Activated CD4-positive, alpha-beta memory T cell treated with anti-CD3 and anti-CD28 coated beads, Interleukin-2, amount 10 ng/mL, durations not matched to agents 7 days and 5 days (primary cell): ENCODE measurements at places on chromosomes 12 and 14.

GRCh38 chr12:57191410-57191809, 25.2 kb upstream of the NXPH4 start:
- DNase-seq, result no peak

DNA sequence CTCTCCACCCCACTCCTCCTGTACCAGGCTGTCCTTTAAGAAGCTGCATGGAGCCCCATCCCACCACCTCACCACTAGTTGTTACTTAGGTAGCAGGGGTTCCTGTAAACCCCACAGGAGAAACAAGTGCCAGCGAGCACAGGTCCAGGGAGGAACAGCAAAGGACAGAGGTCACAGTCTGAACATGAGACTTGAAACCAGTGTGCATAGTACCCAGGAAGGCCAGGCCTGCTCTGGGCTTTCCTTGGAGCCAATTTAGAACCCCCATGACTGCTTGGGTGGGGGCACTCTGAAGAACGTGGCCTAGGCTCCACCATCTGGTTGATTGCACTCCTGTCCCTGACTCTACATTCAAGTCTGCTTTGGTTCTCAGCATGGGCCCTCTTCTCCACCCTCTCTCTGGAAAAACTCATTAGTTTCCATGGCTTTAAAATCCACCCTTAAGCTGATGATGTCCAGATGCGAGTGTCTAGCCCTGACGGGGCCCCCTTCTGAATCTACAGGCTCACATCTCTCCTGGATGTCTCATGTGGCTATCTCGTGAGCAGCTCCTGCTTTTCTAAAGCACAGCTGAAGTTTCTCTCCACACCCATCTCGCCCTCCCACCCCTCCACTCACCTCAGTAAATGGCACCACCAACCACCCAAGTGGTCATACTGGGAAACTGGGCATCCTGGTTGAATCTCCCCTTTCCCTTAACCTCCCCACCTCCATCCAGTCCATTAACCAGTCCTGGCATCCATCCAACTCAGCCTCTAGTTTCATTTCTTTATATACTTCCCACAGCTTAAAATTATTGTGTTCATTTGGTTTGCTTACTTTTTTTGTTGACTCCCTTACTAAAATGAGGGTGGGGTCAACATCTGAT, 8.4 kb downstream of the KRT3 start:
- DNase-seq, result no peak

DNA sequence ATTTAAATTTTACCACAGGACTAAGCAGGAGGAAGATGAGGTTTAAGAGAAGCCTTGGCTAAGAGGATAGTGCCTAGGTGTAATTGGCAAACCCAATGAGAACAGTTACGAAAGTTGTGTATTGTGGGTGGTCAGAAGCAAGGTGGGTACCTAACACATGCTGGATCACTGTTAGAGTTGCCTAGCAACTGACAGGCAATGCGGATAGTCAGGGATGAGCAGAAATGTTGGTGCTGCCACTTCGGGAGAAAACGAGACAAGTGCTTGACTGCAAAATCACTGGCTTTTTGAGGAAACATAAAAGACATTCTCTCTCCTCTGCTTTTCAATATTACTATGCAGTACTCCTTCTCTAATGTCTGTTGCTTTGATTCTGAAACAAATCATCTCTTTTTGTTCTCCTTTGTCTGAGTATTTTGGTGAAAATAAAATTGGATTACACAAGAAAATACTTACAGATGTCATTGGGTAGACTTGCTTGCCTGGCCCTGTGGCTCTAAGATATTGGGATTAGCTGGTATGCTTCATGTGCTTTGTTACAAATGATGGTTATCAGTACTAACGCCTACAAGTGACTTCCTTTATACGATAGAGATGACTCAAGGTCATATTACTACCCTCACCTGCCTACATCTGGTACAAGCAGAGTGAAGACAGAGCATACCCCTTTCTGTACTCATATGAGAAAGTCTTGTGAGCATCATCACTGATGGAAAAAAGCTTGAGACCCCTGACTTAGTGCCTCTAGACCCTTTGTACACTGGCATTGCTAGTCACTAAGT, 48.0 kb downstream of the TDP1 start:
- DNase-seq, result no peak

DNA sequence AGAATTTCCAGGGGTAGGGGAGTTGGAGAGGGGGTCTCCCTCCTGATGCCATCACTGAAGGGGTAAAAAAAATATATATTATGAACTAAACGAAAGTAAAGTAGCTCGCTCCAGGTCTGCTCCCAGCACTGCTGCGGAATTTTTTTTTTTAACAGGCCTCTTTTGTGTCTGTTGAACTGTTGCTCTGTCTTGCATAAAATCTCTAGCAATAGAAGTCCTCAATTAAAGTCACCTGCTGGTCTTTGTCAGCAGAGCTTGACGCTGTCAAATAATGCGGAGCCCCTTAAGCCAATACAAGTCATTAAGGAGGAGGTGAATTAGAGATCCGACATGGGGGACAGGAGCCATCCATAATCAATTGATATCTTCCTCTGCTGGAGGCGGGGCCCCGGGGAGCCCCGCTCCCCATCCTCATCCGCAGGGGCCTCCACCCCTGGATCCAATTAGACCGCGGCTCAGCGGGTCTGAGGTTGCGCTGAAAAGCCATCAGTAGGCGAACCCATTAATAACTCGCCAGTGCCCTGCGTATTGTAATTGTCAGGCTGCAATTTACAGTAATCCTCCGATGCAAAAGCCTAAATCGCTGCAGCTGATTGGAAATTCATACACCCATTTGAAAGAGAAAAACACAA, 85.6 kb downstream of the DICER1 start:
- no peak for DNase-seq

GRCh38 chr14:41824441-41824840, 217.8 kb downstream of the LRFN5 start:
- DNase-seq, result no peak

DNA sequence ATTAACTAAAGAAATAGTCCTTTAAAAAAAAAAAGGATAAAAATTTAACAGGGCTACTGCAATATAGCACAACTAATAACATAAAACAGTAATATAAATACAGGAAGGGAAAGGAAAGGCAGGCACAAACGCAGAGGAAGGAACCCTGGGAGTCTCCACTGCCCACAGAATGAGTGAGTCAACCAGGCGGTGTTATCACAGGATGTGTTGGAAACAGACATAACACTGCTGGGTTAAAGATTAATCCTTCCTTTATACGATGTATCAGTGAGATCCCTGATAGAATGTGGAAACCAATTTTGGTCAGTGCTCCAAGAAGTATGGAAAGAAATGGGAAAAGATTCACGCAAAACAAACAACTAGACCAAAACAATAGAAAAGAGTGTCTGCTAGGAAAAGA, 47.9 kb downstream of the FGD6 start:
- DNase-seq, result no peak

- DNase-seq, result no peak
Observed at GRCh38 chr14:68937471-68938270, 41.4 kb downstream of the ACTN1 start.

DNA sequence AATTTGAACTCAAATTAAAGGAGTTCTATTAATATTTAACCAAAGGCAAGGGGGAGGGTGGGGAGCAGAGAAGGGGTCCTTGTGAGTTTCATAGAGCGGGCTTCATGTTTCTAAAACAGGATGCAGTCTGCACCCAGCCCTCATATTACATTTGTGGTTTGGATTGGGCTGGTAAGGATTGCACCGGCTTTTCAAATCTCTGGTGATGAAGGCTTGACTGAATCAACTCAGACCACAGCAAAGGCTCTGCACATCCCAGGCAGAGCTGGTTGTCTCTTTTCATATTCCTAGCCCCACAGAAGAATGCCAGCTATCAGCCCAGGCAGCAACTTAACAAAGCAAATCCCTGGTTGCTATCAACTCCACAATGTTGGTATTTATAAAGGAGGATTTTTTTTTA, 1221.4 kb downstream of the VRK1 start:
- peak; percentile 33 for DNase-seq

GRCh38 chr14:88476214-88476774, 78.5 kb downstream of the PTPN21 start:
- DNase-seq, result no peak

DNA sequence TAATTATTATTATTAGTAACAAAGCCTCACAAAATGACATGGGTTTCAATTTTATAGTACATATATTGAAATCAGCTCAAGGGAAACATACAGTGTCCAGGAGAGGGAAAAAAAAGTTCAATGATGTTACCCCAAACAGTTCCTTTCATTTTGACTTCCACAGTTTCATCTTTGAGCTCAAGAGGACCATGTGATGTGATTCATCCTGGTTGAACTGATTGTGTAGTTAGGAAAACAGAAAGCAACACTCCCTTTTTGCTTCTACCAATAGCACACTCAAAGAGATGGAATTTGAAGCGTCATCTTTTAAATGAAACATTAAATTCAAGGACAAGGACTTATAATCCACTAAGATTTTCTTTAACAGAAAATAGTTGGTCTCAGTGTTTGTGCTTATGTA, 461.0 kb downstream of the FOXG1 start:
- DNase-seq, result no peak

DNA sequence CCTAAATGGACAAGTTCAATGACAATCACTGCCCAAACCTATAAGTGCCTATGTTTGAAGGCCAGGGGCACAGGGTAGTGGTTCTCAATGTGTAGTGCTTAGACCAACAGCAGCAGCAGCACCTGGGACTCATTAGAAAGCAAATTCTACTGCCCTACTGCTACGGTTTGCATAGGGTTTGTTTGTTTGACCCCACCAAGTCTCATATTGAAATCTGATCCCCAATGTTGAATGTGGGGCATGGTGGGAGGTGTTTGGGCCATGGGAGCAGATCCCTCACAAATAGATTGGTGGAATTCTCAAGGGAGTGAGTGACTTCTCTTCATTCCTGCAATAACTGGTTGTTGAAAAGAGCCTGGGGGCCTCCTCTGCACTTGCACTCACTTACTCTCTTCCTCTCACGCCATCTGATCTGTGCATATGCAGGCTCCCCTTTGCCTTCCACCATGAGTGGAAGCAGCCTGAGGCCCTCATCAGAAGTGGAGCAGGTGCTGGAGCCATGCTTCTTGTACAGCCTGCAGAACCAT, 39.5 kb downstream of the PPM1H start:
- DNase-seq, result no peak

- DNase-seq, result no peak
Observed at GRCh38 chr14:29144621-29145020, 378.0 kb downstream of the FOXG1 start.

DNA sequence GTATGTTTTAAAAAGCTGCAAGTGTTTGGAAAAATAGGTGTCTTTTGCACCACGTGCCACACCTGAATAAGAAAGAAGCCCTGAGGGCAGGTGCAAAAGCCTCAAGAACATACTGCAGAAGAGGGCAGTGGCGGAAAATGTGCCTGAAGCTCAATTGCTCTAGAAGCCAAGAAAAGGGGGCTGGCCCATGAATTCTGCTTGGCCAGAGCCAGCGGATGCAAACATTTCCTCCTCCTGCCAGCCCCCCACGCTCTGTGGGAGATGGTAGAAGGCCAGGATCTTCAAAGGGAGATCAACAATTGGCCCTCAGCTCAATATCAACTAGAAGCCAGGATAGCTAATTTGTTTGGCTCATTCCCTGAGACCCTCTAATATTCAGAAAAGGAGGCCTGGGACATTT, 80.3 kb upstream of the TMEM132D start:
- no peak for DNase-seq

- peak; percentile 90 for DNase-seq
Observed at GRCh38 chr14:100065942-100066574, 836 bp downstream of the EVL start.
